ENCODE measurements at places on chromosomes 6 and 20.

- no peak for DNase-seq
These were observed 8.8 kb upstream of the ULBP2 start for GRCh38 chr6:149933036-149933435.

- DNase-seq = no peak
These were observed 272.0 kb upstream of the SOX4 start for GRCh38 chr6:21321531-21321930.

GRCh38 chr6:146017672-146018071, 11.2 kb upstream of the GRM1 start:
- no peak for DNase-seq

DNA sequence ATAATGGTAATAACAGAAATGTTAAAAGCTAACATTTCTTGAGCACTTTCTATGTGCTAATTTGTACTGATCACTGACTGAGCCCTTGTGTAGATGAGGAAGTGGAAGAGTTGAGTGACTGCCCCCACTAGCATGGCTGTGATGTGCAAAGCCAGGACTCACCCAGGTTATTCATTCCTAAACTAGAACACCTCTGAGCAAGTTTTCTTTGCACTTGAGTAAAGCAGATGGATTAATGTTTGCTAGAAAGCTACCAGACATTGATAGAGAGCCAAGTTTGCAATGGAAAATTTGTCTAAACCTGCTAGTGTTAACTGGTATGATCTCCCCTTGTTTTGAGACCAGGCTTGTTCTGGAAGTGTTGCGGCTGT, 467.4 kb upstream of the PLCB4 start:
- DNase-seq = no peak

DNA sequence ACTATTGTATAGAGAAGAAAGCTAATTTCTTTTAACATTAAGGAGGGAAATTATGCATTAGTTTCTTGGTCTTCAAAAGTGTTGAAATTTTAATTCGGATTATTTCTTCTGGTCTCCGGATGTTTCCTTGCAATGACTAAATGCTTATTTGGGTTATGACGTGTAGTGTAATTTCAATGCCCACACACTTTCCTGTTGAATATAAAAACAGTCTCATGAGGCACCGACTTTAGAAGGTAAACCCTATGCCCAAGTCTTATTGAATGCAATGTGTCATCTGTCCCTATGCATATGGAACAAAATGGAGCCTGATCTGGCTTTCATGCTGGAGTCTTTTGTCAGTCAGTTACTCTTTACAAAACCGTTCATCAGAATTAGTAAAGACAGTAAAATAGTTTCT, 17.7 kb downstream of the GJA1 start:
- DNase-seq = no peak

GRCh38 chr6:143675946-143676345, 1.8 kb upstream of the PHACTR2 start:
- no peak for DNase-seq

DNA sequence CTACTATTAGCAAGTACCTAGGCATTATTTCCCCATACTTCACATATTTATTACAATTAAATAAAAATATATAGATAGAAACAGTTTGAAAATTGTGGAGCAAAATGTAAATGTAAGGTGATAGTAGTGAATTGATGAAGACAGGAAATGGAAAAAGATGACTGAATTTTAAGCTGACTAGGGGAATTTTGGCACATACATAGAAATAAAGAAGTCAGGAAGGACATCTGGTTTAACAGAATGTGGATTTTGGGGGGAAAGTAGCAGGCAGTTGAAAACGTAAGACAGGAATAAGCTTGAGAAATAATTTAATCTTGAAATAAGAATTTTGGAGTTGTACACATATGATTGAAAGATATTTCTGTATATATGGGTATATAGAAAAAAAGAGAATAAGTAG, 701.7 kb upstream of the CITED2 start:
- DNase-seq = no peak

GRCh38 chr6:164563924-164564323, 745.5 kb downstream of the C6orf118 start:
- no peak for DNase-seq

GRCh38 chr20:63011798-63012197, 5.0 kb upstream of the BHLHE23 start:
- no peak for DNase-seq

DNA sequence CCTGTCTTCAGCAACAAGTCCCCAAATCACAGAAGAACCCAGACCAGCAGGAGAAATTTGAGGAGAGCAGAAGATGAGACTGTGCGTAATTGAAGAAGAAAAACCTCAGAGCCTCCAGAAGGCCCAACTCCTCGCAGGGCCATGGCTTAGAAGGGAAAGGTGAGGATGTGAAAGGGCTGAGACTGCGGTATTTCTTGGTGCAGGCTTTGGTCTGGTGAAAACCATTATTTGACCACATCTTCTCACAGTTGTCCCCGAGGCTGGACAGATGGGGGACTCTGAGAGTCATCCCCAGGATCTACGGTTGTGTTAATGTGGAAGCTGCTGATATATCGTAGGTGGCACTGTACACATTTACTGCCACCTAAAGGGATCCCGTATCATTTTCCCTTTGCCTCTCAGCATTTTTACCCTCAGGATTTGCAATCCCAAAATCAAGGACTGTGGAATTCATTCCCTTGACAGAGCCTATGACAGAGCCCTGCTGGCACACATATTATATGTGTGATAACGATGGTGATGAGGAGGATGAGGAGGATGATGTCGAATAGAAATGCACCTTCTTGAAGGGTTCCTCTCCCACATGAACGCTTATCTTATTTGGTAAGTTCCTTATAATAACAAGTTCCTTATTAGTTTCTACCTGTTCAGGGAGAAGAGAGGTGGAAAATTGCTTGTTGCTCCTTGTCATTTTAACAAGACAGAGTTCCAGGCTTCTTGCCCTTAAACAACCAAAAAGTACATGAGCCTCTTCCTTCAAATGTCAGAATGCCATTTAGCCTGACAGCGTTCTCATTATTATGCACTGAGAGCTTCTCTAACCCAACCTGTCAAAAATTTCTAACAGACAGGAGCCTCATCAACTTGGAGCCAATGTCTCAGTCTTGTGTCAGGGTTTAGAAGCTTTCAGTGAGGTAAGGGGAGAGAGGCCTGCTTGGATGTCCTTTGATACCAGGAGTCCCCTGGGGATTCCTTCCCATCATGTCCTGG, 135.8 kb downstream of the PXDC1 start:
- no peak for DNase-seq

- no peak for DNase-seq
These were observed 30.0 kb downstream of the VSTM2L start for GRCh38 chr20:37932919-37933318.

DNA sequence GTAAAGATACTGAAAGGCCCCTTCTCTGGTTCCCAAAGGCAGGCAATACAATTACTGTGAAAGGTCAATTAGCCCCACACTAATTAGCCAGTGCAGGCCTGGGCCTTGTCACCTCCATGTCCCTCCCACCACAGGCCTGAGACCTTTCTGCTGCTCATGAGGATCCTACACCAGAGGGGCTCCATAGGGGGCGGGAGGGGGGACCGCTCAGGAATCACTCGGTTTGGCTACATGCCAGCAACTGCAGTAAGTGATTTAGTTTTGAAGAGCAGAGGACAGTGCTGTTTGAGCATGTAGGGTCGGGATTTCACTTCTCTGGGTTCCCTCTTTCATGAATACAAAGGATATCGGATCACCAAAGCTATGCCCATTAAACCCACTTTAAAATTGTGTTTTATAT, 455.6 kb downstream of the PRKN start:
- DNase-seq = no peak

DNA sequence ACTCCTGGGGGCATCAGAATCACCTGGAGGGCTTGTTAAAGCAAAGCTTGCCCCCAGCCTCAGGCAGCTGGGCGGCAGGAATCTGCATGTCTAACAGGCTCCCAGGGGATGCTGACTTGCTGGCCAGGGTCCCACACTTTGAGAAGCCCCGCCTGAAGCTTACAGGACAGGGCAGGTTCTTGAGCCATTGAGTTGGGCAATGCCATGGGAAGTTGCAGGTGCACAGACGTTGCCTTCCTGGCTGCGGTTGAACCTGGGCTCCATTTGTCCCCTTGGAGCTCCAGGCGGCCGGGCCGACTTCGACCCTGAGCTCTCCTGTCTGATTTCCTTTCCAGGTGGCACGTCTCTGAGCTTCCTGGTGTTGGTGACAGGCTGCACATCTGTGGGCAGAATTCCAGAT, 46.8 kb downstream of the SYNJ2 start:
- no peak for DNase-seq

GRCh38 chr20:25325073-25325472, 65.6 kb downstream of the ABHD12 start:
- no peak for DNase-seq

GRCh38 chr6:56193846-56194245, 53.5 kb downstream of the COL21A1 start:
- no peak for DNase-seq

- DNase-seq = no peak
These were observed 346.7 kb downstream of the PAX1 start for GRCh38 chr20:22052025-22052650.

DNA sequence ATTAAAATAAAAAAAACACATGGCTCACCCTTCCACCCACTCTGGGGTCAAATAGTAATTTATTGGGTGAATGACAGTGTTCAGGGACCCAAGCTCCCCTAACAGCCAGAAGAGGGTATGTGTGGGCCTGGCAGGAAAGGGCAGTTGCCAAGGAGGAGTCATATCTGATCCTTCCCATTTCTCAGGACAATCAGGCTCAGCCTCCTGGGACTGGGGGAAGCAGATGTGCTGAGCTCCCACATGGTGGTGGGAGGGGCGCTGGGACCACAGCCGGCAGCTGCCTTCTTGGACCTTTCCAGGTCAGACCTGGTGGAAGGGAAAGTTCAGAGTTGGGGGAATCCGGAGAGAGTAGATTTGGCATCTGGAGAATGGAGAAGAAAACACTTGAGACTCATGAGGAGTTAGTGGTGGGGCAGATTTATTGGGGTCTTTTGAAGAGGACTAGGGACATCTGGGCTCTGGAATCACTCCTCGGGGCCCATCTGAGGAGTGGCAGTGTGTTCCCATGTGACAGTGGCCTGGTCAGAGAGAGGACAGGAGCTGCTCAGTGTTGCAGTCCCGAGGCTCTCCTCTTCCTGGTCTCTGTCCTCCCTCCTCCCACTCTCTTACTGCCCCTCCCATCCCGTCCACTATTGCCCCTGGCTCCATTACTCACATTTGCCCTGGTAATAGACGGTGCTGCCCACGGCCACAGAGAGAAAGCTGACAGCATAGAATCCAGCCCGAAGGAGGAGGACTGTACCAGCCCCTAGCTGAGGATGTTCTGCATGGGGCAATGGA, 3.0 kb downstream of the LST1 start:
- no peak for DNase-seq

- no peak for DNase-seq
These were observed 54.9 kb downstream of the TMEM170B start for GRCh38 chr6:11592294-11592906.

DNA sequence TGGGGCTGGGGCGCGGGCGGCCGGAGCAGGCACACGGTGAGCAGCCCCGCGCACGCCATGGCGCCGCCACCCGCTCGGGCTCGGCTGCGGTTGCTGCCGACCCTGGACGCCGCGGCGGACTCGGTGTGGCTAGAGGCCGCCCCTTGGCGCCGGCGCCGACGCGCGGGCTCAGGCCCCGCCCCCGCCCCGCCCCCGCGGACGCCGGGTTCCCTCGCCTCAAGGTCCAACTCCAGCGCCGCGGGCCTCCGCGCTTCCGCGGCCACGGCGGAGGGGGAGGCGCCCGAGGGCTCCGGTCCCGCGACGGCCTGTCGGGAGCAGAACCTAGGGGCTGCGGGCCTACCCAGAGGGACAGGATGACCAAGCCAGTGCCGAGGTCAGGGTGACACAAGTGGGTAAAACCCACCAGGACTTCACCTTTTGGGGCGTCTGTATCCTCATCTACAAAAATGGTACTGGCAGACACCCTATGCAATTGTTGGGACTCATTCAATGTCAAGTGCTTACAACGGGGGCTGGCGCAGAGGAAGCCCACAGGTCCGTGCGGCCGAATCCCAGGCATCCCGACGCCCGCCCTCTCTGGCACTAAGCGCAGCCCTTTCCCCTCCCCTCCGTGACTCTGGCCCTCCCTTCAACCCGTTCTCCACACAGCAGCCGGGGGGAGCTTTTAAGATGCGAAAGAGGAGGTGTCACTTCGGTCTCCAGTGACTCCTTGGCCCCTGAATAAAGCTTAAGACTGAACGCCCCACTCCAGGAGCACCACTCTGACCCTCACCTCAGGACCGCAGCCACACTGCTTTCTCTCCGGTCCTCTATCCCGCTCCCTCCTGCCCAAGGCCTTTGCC, at the start of gene NECAB3:
Gene NECAB3 (minus strand): TSS at position 135 of the 842 bp plus-strand sequence. CDS start 76 bp downstream, at position 59.
- DNase-seq = no peak

Data from stimulated activated CD4-positive, alpha-beta T cell treated with anti-CD3 and anti-CD28 coated beads, TNF-alpha, amount 100 ng/mL, for 1 hour (primary cell).